ENCODE measurements at places on chromosomes 7 and 10.

GRCh38 chr10:23343591-23344240 is 881 bp downstream of the C10orf67 start:
- peak; percentile 26 for DNase-seq

GRCh38 chr7:142854372-142855113 is at the start of gene EPHB6:
EPHB6 (plus strand) TSS chr7:142855076; CDS start chr7:142863228, 8,152 bp downstream.
- peak; percentile 58 for DNase-seq

DNA sequence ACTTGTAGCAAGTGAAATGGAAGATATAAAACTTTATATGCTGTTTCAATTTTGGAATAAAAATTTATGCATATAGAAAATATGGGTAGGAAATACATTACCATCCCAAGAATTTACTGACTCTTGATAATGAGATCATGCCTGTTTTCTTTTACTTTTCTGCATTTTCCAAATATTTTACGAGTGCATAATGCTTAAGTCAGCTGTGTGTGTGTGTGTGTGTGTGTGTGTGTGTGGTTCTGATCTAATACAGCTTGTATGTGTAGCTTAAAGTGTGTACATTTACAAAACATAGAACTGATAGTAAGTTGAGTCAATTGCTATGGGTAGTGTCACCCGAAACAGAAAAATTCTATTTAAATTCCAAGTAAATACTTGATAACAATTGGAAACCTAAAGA is 315.9 kb upstream of the LRRN3 start:
- DNase-seq = no peak

DNA sequence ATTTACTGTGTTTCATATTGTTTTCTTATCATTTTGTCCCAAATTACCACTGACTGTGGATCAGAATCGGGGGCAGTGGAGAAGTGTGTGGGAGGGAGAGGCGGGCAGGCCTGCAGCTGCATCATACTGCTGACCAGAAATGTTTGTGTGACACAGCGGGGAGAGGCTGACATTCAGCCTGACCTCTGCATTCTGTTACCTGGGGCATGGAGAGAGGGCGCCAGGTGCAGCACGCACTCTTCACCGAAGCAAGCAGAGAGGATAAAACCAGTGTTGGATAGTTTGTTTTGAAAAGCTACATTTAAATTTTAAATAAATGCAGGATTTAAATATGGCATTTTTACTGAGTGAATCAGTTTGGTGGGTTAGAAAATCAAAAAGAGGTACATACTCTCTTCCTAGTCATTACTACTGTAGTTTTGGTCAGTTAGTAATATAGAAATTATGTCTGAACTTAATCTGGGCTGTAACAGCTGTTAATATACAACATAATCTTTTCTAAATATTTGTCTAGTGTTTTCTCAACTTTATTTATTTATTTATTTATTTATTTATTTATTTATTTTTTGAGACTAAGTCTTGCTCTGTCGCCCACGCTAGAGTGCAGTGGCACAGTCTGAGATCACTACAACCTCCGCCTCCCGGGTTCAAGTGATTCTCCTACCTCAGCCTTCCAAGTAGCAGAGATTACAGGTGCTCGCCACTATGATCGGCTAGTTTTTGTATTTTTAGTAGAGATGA is 8.8 kb upstream of the STMP1 start:
- DNase-seq = no peak

DNA sequence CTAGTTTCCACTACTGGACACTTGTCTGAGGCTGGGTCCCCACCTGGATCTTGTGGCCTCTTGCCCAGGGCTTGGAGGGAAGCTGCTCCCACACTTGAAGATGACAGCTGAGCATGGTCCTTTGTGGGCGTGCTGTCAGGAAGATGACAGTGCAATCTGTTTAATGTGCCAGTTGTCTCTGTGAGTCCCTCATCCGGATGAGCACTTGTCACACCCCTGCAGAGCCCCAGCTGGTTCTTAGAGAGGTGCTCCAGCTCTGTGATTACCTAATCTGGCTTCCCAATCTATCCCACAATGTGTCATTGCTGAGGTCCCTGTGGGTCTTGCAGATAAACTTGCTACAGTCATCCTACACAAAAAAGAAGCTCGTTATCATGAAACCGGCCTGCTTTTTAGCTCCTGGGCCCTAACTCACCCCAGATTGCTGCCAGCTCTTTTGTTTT is 34.8 kb upstream of the CCSER2 start:
- no peak for DNase-seq

GRCh38 chr10:76172020-76172419 is 740.6 kb downstream of the LRMDA start:
- DNase-seq = no peak

DNA sequence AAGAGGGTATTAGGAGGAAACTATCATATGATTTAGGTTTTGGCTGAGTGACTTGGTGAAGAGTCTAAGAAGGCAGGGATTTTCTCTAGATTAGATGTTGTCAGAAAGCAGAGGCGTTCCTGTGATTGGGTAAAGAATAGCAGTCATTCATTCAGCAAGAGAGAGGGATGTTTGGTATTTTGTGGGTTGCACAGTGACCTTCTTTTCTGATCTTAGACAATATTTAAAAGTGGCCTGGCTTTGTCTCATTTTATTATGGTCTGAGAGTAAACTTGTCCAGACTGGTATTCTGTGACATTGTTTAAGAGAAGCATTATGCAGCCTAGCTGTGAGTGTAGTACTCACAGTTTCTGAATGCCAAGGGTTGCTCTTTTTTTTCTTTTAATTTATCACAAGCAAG is 18.5 kb downstream of the HYAL4 start:
- no peak for DNase-seq

GRCh38 chr10:77889277-77889903 is 37.2 kb downstream of the DLG5 start:
- no peak for DNase-seq

GRCh38 chr10:119538632-119539358 is 3.7 kb downstream of the RGS10 start:
- DNase-seq = no peak

DNA sequence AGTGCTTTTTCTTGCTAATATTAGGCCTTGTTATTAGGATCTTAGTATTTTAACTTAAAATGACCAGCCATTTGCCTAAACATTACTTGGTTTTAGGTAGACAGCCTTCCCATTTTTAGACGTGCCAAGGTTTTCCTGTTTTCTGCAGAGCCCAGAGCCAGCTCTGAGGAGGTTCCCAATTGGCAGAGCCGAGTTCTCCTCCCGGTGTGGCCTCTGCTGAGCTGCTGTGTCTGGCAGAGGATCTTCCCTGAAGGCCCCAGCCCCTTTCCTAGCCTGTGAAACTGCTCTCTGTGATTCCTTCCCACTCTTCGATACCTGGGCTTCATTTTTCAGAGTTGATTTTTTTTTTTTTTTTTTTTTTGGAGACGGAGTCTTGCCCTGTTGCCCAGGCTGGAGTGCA is 91.4 kb downstream of the EEPD1 start:
- DNase-seq = no peak

DNA sequence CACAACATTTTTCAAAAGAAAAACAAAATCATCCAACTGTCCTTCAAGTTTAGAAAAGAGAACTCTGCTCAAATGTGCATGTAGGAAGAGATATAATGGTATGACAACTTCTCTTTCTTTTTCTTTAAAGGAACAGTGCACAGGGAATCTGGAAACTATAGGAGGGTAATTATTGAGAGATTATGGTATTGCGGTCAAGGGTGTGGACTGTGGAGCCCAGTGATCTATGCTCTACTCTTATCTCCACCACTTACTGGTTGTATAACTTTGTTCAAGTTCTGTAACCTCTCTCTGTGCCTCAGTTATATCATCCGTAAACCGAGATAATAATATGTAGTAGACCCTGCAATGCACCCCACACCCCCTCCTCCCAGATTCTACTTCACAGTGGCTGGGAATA is 69.8 kb upstream of the PCGF5 start:
- no peak for DNase-seq

DNA sequence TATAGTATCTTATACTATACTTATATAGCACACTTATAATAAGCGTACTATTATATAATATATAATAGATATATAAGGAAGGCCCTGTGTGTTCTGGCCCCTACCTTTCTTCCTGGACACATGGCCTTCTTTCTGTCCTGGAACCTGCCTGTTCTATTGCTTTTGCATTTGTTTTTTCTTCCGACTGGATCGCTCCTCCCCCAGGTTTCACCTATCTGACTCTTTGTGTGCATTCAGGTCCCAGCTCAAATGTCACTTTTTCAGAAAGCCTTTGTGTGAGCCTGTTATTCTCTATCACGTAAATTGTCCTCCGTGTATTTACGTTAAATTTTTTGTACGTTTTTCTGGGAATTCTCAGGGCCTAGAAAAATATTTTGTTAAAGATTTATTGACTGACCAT is 2.9 kb upstream of the TRIM8 start:
- peak; percentile 24 for DNase-seq

Data from NCI-H1105 (cell line).